H1 (cell line): ENCODE measurements at places on chromosomes 2 and 18. TPM values are rescaled to one million over a fixed set of nuclear protein-coding genes. Genes with fewer than 3 reads are reported as not detected.

- DNase-seq: no peak
Measured at GRCh38 chr2:60518567-60518966, 34.9 kb downstream of the BCL11A start.

VWA3B gene
- total RNA-seq: not detected in 2 replicates

GRCh38 chr2:55948176-55948923, 24.8 kb upstream of the EFEMP1 start:
- DNase-seq: no peak

DNA sequence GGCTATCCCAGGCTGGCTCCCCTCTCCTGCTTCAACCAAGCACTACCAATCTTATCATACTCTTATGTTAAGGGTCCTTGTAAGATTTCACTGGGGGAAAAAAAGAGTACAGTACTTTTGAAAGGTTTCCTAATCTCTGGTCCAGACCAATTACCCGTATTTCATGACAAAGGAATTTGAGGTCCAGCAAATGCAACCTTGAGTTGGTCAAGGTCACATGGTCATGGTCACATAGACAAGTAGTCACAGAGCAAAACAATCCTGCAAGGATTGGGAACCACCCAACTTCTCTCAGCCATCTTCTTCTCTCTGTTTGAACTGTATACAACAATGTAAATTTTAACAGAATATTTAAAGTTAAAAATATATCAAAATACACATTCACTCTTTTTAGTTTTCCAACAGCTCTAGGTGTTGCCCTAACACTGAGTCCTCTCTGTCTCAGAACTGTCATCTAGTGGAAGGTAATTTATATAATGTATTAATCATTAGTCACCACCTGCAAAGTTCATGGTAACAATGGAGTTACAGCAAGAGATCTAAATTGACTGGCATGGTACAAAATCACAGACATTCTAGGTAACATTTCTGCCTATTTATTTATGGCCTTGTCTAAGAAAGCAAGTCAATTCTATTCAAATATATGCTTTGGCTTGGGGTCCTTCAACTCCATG, 21.5 kb downstream of the DTNB start:
- DNase-seq: no peak

PSMA8 gene
- not detected in 2 replicates for total RNA-seq

DNA sequence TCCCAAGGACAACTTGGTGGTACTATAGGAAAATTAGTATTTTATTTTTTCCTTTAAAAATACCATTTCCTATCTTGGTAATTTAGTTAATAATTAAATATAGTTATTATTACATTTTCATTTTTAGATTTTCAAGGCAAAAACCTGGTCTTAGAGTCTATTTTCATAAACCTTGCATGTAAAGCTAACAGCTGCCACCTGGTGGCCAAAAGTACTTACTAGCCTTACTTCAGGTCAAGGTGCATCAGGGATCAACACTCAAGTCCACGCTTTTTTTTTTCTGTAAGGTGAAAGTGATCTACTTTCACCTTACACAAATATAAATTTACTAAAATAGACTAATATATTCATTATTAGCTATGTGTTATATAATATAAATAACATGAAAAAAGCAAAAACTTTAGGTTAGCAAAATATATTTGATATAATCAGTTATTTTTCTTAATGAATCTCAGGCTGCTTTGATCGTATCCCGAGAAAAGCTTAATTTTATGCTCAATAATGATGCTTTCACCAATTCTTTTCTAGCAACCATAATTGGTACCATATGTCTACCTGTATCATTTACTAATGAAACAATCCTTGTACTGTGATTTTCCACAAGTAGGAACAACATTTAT, 62.5 kb downstream of the RELCH start:
- peak; percentile 59 for DNase-seq

ACTR1B gene
- total RNA-seq: 40.7 and 43.8 TPM in 2 replicates

DNA sequence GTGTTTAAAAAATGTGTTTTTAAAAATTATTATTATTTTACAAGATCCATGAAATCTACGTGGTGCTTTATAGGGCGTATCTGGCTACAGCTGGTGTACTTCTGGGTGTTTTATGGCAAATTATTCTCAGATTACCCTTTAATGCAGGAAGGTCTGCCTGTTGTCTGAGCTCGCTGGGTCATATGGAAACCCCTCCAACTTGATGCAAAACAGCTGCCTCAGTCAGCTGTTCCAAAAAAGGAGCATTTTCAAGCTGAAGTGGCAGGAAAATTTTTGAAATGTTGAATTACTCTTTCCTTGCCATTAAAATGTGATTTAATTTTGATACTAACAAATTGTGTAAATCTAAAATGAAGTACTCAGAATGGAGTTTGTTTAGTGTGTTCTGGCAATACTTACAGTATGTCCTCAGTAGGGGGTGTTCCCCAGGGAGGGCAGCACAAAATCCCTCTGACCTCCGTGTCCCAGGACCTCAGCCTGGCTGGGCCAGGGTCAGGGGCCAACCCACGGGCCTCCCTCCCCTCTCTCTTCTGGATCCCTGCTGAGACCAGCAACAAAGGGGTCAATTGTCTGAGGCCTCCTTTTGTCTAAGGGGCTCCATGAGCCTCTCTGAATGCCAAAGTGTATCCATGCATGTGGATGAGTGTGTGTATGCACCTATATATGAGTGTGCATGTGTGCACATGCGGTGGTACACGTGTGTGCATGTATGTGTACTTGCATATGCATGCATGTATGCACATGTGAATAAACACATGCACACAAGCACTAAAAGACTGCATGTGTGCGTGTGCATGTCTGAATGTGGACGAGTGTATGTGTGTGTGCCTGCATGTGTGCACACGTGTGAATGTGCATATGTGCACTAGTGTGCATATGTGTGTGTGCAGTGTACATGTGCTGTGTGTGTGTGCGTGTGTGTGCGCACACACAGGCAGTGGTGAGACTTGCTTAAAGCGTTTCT, 105.4 kb downstream of the ACOXL start:
- no peak for DNase-seq

- no peak for DNase-seq
Measured at GRCh38 chr2:175786471-175787124, 215.5 kb downstream of the LNPK start.

MCEE gene
- total RNA-seq: 14.1 and 15.5 TPM in 2 replicates

GRCh38 chr2:201911372-201911771, 105.0 kb downstream of the CDK15 start:
- DNase-seq: no peak

GRCh38 chr18:13551841-13552733, 174.3 kb downstream of the FAM210A start:
- DNase-seq: no peak

GRCh38 chr18:76456823-76457222, 38.2 kb downstream of the ZNF516 start:
- no peak for DNase-seq

DNA sequence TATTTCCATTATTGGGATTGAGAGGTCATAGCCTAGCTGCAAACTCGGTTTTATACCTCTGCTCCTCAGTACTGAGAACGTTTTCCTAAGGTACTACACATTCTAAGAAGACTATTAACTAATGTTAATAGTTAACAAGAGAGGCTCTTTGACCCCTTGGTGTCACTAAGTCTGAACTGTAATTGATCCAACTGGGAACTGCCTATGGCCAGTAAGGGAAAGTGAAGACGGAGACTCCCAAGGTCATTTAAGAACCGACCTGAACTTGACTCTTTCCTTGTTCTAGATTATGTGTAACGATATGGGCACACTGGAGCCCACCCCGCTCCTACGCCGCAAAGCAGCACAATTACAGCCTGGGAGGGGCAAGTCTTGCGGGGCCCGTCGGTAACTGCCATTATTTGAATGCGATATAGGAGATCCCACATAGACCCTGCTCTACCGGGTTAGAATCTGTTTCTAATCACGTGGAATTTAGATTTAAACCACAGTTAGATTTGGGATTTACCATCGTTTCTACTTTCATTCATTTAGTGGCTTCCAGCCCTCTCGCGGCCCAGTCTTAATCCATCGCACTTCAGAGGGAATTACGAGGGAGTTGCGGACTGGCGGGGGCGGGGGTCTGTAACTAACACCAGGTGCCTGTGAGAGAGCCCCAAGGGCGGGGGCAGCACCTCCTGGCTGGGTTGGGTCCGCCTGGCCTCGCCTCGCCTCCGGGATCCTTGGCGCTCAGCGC, 84.1 kb upstream of the EPB41L3 start:
- DNase-seq: no peak

GRB14 gene
- total RNA-seq: 11.6 and 13.5 TPM in 2 replicates

SERPINB2 gene
- not detected in 2 replicates for total RNA-seq

ZSWIM2 gene
- not detected in 2 replicates for total RNA-seq

DNA sequence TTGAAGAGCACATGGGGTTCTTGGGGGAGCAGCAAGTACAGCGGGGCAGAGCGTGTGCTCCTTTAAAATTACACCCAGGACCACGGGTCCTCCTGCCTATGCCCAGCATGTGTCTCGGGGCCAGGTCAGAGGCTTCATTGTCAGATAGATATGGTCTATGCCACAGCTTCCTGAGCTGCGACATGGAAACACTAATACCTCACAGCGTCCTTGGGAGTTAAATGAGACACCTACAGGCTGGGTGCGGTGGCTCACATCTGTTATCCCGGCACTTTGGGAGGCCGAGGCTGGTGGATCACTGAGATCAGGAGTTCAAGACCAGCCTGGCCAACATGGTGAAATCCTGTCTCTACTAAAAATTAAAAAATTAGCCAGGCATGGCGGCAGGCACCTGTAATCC, 110.8 kb upstream of the ATL2 start:
- DNase-seq: no peak

DNA sequence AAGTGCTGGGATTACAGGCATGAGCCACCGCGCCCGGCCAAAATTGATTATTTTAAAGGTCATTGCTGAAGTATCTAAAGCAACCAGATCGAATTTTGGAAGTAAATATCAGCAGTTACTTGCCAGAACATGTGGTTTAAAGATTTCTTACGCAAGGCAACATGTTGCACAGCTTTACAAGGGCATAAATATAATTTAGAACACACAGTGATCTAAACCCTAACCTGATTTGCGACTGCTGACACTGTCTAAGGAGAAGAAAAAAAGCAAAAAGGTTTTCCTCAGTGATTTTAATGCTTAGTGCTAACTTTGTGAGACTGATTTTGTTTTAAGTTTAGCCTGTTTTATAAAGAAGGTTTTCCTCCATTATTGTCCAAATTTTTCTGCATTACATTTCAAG, 569.9 kb upstream of the LINC00305 start:
- DNase-seq: no peak

DNA sequence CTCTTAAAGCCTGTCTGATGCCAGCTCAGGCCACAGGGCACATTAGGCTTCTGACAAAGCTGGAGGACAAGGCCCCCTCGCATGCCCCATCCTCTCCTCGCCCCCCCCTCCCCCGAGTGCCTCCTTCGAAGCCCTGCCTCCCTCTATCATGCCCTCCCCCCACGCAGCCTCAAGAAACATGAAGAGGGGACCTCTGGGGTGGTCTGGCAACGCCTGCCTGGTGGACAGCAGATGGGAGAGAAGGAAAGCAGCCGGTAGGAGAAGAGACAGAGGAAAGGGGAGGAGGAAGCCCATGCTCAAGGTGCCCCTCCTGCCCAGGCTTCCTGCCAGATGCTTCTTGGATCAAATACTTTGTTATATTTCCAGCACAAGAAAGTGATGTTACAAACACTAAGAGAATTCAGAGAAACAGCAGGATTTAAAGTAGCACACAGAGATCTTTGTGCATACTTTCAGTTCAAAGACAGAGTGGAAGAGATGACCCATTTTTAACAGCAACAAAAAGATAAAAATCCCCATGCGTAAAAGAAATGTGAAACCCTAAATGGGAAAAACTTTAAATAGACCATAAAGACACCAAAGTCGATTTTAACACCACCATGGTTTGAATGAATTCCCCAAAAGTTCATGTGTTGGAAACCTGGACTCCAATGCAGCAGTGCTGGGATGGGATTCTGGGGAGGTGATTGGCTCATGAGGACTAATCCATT, 19.0 kb downstream of the BOK start:
- DNase-seq: no peak

- no peak for DNase-seq
Measured at GRCh38 chr2:30681022-30681421, 126.2 kb downstream of the CAPN13 start.

DNA sequence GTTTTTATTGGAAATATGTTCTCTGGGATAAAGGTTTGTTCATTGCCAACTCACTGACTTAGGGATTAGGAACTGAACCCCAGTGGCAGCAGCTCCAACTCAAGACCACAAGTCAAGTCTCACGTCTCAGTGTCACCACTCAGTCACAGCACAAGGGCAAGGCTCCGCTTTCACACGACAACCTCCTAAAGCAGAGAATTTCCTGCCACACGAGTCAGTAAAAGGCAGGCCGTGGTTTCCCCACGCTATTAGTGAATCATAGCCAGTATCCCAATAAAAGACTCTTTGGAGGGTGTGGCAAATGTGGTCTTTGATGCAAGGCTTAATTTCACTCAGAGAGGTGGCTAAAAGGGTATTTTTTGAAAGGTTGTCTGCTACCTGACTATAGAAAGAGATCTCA, 57.6 kb downstream of the PIEZO2 start:
- DNase-seq: no peak

COL5A2 gene
- 22.8 and 24.2 TPM in 2 replicates for total RNA-seq

ZBTB7C gene
- 0.23 and 0.45 TPM in 2 replicates for total RNA-seq

TEX44 gene
- not detected in 2 replicates for total RNA-seq

DNA sequence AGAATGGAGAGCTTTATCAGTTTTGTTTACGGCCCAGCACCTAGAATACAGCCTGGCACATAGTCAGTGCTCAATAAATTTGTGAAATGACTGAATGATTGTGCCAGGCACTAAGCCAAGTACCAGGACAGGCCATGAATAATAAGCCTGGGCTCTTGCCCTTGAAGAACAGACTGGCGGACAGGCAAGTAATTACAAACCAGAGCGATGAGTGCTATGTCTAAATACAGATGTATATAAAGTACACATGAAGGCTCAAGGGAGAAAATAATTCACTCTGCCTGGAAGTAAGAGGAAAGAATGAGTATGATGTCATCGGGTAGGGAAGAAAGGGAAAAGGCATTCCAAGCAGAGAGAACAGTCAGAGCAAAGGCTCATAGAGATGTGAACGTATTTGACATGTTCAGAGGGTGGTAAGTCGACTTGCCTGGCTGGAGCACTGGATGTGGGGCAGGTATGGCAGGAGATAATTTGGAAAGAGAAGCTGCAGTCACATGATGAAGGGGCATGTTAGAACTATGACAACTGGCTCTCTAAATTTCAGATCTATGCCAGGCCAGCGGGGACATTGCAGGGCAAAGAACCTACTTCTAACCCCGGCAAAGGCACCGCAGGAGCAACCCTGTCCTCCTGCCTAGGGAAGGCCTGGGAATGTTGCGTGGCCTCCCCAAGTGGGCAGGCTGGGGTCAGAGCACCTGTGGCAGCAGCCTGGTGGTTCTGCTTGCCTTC, 119.1 kb upstream of the STPG4 start:
- no peak for DNase-seq

TBC1D8 gene
- 21.8 and 24.0 TPM in 2 replicates for total RNA-seq

DNA sequence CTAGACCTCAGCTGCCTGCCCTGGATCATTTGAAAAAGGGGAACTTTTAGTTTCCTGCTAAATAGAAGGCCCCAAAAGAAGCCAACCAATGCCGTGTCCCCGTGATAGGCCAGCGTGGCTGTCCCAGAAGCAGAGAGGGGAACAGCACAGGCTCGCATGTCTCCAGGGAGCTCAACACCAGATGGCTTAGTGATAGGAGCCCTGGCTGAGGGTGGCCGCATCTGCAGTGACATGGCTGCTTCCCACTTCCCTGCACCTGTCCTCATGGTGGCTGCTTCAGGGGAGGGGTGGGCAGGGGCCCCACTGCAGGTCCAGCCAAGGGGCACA, 79.6 kb downstream of the MBP start:
- no peak for DNase-seq

GRCh38 chr2:121562269-121563176, 31.8 kb downstream of the RNU4ATAC start:
- no peak for DNase-seq

- no peak for DNase-seq
Measured at GRCh38 chr2:10274983-10275802, 27.5 kb upstream of the HPCAL1 start.

ZAP70 gene
- not detected in 2 replicates for total RNA-seq
